ENCODE measurements at places on chromosomes 13 and 19.

DNA sequence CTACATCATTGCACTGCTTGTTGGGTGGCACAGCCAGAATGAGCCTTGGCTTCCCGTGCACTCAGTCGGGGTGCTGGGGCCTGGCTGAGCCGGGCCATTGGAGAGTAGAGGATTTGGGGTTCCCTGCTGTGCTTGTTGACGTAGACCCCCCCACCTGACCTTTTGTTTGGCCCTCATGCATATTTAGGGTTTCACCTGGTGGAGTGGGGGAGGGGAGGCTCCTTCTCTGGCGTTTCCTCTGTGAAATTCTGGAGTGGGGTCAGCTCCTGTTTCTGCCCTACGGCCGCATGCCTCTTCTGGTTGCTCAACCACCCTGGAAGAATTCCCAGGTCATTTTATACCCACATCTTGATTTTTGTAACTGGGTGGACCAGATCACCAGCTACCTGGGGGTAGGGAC is 82.8 kb downstream of the SIPA1L3 start:
- DNase-seq, result no peak

GRCh38 chr19:13181747-13182388 is 31.7 kb downstream of the IER2 start:
- DNase-seq, result peak; percentile 60

GRCh38 chr13:73058736-73059459 is at the start of gene KLF5:
Gene KLF5, plus strand, starts transcription at chr13:73059005. Its CDS starts 323 bp downstream, at chr13:73059328.
- peak; percentile 86 for DNase-seq

DNA sequence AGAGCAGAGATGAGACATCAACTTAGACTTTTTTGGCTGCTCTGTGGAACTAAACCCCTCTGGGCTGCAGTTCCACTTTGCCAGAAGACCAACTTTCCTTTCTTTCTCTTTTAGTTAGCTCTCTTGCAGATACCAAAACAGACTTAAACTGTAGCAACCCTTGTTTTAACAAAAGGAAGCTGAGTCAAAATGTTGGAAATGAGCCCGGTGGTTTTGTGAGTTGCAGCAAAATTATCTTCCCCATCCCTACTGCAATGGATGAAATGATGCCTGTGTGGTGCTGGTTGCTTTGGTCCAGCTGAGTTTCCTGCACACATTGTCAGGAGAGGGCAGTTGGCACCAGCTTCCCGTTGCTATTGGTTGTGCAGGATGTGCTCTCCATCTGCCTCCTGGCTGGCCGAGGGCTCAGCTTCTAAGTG is 115.3 kb downstream of the LRCH1 start:
- peak; percentile 91 for DNase-seq

GRCh38 chr13:97851269-97851668 is 102.2 kb upstream of the IPO5 start:
- peak; percentile 15 for DNase-seq

- no peak for DNase-seq
Measured at GRCh38 chr19:39237200-39238184, 7.3 kb downstream of the IFNL3 start.

DNA sequence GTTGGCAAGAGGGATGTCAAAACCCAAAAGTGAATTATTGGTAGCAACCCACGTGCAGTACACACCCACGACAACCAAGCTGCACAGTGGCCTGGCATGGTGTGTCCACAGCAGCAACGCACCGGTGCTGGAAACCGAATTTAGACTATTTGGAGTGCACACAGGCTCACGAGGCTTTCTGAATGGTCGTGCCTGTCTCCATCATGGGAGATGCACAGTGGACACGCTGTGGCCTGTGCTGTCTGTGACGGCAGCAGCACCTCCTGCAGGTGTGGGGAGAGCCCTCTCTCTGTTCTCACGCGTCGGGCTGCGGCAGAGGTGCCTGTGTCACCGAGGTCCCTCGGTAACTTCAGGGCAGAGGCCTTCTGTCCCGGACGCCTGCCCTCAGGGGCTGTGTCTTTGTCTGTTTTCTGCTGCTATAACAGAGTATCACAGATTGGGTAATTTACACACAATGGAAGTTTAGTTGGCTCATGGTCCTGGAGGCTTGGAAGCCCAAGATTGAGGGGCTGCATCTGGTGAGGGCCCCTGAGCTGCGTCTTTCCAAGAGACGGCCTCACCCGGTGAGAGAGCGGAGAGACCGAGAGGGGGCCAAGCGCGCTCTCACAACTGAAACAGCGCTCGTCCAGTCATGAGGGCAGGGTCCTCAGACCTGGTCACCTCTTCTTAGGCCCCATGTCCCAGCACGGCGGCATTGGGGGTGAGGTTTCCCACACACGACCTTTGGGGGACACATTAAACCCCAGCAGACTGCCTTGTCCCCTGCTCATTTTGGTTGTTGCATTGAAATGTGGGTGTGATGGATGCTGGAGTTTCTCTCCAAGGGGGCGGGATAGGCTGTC is 9.1 kb upstream of the MCF2L start:
- no peak for DNase-seq

GRCh38 chr13:107347641-107348369 is 779.9 kb upstream of the ARGLU1 start:
- DNase-seq, result peak; percentile 50

DNA sequence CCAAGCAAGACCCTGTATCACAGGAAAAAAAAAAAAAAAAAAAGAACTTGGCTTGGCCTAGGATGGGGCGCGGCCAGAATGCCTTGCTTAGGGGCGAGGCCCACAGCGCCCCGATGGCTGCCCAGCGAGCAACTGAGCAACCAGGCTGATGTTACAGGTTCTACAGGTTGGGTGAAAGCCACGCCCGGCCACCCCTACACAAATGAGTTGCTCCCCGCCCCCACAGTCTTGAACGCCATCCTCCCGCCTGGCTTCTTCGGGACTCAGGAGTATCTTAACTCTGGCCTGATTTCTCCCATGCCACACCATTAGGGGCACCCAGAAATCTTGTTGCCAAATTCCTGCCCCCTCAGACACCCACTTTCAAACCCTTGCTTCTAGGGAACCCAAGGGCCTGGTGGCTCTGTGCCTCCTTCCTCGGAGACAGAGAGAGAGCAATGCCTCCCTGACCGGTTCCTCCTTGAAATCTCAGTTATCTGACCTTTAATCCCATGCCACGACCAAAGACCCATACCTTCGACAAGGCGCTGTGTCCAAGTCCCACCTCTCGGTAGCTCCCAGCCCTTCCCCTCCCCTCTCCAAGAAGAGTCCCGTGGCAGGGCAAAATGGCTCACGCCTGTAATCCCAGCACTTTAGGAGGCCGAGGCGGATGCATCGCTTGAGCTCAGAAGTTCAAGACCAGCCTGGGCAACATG is 1.1 kb upstream of the CBLC start:
- no peak for DNase-seq

- no peak for DNase-seq
Measured at GRCh38 chr19:9850235-9850959, 15.3 kb downstream of the PIN1 start.

DNA sequence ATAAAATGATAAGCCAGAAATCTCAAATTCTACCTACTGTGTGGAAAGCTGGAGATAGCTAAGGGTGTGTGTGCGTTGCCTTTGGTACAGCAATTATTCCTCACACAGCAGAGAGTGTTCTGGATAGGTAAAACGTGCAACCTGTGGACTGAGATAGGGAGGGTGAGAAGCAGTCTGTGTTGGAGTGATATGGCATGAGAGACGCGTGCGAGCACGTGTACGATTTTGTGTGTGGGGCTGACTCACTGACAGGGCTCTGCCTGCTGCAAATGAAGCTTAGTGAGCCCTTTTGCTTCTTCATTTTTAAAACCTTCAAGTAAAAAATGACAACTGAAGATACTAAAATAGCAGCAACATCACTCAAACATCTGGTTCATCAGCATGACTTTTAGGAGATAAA is 35.7 kb upstream of the SLC10A2 start:
- no peak for DNase-seq

GRCh38 chr13:73138276-73138637 is 79.5 kb downstream of the KLF5 start:
- DNase-seq, result peak; percentile 23

- DNase-seq, result peak; percentile 14
Measured at GRCh38 chr13:33004511-33004910, 11.7 kb upstream of the KL start.

DNA sequence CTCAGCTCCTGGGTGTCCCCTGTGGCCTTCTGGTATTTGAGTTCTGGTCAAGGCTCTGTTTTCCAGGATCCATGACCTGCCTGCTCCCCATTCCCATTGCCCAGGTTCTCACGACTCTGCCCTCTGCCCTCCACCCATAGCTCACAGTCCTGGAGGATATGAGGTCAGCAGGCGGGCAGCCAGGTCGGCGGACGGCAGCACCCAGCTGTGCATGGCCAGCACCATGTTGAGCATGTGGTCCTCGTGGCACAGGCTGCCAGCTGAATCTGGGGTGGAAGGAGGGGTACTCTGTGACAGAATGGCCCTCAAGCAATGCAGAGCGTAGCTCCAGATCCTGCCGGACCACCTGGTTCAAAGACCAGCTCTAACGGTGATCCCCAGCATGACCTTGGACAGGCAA is 5.1 kb downstream of the RASGRP4 start:
- no peak for DNase-seq

- DNase-seq, result peak; percentile 65
Measured at GRCh38 chr13:22925881-22926747, 254.7 kb upstream of the SGCG start.

- DNase-seq, result no peak
Measured at GRCh38 chr19:6185093-6185834, 49.8 kb downstream of the ACSBG2 start.

DNA sequence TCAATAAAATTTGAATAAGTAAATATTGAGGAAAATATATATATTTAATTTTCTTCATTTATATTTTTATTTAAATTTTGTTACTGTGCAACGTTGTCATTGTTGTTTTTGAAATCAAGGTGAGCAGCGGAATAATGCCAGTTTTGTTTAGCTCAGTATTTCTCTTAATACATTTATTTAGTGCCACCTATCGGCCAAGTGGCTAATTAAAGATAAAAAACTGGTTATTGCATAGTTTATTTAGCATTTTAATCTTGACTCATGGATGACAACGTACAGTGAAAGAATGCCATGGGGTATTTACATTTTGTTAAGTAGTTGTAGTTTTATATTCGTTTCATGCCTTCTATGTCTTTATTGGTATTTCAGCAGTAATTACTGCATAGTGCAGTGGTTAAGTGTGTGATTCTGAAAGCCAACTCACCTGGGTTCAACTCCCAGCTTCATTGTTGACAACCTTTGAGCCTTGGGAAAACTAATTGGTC is 265.9 kb downstream of the MYO16 start:
- DNase-seq, result peak; percentile 71

DNA sequence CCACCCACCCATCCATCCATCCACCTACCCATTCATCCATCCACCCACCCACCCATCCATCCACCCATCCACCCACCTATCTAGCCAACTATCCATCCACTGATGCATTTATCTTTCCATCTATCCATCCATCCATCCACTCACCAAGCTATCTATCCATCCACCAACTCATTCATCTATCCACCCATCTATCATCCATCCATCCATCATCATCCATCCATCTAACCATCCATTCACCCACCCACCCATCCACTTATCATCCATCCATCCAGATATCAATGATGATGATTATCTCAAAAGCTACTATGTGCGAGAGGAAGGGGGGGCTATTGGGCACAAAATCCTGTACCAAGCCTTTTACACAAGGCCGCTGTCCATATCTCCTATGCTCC is 5.5 kb downstream of the YIF1B start:
- DNase-seq, result no peak

DNA sequence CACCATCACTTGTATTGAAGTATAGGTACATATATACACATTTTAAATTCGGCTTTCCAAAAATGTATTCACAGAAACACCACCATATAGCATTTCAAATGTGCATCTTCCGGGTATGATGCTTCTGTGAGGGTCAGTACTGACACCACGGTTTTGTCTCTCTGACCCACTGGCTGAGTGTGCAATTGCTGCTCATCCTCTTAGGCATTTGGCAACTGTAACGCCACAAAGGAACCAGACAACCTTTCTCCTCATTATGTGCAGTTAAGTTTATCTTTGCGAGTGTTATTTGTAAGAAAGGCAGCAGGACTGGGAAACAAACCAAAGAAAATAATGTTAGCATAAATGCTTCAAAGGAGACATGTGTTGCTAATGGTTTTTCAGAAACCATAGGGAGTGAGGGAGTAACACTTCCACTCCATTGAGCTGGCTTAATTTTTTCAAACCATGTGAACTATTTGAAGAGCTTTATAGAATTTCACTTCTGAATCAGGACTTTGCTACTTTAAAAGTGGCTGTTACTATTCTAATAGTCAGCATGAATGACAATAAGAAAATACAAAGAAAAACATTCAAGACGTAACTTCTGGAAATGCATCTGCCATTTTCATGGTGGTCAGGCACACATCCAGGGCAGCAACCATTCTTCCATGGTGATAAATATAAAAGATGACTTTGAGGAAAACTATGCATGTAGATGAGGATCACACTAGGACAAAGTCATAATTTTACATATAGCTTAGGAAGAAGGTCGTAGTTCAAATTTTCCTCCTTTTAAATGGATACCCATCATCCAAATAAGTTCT is 423.3 kb downstream of the MZT1 start:
- DNase-seq, result peak; percentile 14

DNA sequence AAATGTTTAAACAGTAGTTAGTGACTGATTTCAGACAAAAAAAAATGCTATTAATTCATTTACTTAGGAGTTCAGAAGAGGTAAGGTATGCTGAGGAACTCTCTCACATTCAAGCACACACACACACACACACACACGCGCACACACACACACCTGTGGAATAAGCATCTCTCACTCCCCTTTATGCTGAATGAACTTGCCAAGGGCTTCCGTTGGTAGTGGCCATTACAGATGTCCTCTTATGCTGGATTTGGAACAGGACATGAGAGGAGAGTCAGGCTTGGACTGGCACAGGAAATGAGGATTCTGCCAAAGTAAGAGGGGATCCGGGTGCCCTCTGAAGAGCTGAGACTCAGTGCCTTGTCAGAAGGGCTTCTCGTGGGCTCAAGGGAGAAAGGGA is 463.4 kb upstream of the MIR17HG start:
- DNase-seq, result no peak

- peak; percentile 83 for DNase-seq
Measured at GRCh38 chr19:43439032-43439708, 24.5 kb downstream of the TEX101 start.

DNA sequence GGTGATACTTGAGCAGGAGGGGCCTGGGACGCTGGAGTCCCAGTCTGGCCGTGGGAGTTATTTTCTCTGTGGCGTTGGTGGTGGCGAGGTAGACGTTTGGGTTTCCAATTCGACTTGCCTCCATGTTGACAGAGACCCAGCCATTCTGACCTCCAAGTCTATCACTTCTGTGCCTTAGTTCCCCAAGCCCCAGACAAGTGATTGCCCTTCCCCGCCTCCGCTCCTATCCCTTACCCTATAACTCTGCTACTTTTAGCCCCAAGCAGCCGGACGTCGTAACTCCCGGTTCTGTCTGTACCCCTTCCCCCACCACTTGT is 549 bp downstream of the TIMM50 start:
- no peak for DNase-seq
